Foreskin fibroblast (primary cell): ENCODE measurements at places on chromosomes 5 and 9.

GRCh38 chr5:149794487-149794971, 64.4 kb downstream of the PPARGC1B start:
- DNase-seq: no peak

DNA sequence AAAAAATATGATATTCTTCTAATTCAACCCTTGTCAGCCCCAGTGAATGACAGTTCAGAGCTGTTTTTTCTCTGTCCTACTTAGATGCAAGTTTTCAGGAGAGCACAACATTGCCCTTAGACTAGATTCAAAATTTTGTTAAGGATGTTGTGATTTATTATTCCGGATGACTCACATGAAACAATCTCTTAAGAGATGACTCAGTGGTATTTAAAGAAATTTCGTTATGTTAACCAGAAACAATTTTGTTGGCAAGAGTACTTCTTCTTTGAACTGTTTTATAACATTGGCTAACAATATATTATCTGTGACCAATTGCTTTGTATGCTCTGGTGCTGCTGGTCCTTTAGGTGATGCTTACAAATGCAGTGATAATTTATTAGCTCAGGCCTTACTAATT, 132.0 kb downstream of the IZUMO3 start:
- DNase-seq: no peak

DNA sequence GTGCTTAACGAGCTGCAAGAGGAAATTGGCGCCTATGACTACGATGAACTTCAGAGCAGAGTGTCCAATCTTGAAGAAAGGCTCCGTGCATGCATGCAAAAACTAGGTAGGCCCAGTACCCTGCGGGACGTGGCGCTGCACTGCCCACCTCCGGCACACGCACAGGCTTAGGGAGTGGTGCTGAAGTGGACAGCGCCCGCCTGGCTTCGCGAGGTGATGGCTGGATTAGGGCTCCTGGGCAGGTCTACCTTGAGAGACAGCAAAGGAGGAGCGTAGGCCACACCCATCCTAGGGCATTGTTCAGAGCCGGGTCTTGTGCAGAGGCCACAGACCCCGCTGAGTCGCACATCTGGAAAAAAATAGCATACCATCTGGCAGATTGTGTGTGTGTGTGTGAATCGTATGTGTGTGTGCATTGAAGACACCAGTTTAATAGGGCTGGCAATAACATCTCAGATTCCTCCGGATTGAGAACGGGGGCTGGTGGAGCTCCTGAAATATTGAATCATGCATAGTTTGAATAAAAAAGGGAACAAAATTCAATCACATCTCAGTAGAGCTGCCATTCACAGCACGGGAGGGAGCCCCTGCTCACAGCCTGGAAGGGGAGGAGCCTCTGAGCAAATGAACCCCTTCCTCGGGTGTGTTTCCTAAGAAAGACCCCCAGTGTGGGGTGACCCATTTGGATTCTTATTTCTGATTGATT, 11.1 kb downstream of the OLFM1 start:
- no peak for DNase-seq

- no peak for DNase-seq
Observed at GRCh38 chr5:139895647-139896046, 100.0 kb downstream of the PSD2 start.

DNA sequence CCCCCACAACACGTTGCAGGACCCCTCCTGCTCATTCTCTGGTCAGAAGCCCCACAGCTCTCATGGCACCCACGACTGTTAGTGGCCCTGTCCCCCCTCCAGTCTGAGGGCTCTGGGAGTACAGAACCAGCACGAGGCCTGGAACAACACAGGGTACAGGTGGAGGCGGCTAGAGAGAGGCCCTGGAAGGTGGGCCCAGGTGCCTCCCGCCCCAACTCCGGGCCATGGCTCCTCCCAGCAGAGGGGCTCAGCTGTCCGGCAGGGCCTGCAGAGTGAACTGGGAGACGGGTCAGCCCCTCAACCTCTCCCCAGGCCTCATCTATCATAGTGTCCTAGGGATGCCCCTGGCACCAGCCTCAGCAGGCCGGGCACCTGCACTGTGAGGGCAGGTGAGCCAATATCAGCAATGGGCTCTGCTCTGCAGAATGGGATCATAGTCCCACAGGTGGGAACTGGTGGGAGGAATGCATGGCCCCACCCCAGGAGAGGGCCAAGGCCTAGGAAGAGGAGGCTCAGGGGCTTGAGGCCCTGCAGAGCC, 58.6 kb downstream of the BARX1 start:
- no peak for DNase-seq

GRCh38 chr9:530681-531080, 310.8 kb upstream of the DMRT1 start:
- peak; percentile 12 for DNase-seq

GRCh38 chr9:113929634-113930389, 53.7 kb downstream of the ZNF618 start:
- DNase-seq: peak; percentile 68

DNA sequence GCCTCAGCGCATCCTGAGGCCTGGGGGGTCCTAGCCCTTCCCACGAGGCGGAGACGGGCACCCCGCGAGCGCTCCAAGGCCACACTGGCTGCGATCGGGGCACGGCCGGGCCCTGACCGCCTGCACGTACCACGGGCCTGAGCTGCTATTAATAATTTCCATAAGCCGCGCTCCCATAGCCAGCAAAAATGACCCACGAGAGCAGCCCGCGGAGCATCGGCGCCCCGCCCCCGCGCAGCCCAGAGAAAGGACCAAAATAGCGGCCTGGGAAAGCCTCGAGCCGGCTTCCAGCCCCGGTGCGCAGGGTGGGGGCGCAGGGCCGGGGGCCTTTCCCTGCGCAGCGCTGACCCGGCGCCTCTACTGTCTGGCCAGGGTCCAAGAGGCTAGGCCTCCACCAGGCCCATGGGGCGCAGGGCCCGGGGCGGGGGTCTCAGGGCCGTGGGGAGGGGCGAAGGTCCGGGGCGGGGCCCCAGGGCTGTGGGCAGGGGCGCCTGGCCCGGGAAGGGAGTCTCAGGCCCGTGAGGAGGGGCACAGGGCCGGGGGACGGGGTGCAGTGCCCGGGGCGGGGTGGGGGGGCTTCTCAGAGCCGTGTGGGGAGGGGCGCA, 54.4 kb downstream of the EXD3 start:
- no peak for DNase-seq

DNA sequence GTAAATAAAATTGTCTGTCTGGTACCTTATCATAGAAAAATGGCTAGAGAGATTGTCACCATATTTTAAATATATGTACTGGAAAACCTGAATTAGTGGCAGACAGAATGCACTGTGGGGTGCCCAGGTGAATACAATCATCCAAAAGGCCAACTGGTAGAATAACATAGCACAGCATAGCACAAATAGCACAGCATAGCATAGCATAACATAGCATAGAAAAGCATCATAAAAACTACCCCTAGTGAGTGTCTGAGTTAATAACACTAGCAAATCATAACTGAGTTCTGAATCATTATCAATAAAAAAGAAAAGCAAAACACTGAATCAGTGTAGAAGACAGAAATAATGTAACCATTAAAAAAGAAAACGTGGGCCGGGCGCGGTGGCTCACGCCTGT, 102.3 kb downstream of the KIAA0825 start:
- no peak for DNase-seq

DNA sequence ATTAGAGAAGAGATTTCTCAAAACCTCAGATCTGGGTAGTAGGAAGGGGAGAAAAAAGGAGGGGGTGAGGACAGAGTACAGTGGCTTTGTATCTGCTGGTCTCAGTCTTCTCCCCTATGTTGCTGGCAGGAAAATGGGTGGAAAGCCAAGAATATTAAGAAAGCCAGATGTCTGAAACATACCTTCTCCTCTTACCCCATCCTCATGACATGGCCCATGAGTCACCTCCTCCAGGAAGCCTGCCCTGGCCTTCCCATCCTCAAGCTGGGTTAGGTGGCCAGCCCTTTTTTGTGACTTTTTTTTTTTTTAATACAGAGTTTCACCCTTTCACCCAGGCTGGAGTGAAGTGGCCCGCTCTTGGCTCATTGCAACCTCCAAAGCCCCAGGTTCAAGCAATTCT, 61.8 kb downstream of the ABCA1 start:
- peak; percentile 60 for DNase-seq

GRCh38 chr9:85224301-85224700, 517.5 kb downstream of the AGTPBP1 start:
- DNase-seq: no peak

- DNase-seq: no peak
Observed at GRCh38 chr5:124582561-124582840, 163.9 kb downstream of the ZNF608 start.
